ENCODE measurements at places on chromosomes 4 and X.

- DNase-seq = no peak
Measured at GRCh38 chr4:37685161-37685822, 884 bp downstream of the RELL1 start.

- DNase-seq = no peak
Measured at GRCh38 chrX:21632027-21632426, 26.1 kb downstream of the KLHL34 start.

DNA sequence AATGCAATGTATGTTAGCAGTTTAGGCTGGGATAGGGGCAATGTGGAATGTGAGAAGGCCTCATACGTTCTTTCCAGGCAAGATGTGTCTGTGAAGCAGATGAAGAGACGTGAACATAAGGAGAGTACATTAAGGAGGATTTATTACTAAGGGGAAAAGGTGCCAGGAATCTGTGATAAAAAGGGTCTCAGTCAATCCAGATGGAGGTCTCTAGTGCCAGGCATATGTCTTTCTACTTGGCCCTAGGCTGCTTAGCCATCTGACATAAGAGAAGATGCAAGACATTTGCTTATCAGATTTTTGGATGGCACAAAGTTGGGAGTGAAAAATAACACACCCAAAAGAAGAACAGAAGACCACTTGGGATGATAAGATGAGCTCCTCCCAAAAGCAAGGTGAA, 93.0 kb upstream of the PRKG2 start:
- DNase-seq = no peak

DNA sequence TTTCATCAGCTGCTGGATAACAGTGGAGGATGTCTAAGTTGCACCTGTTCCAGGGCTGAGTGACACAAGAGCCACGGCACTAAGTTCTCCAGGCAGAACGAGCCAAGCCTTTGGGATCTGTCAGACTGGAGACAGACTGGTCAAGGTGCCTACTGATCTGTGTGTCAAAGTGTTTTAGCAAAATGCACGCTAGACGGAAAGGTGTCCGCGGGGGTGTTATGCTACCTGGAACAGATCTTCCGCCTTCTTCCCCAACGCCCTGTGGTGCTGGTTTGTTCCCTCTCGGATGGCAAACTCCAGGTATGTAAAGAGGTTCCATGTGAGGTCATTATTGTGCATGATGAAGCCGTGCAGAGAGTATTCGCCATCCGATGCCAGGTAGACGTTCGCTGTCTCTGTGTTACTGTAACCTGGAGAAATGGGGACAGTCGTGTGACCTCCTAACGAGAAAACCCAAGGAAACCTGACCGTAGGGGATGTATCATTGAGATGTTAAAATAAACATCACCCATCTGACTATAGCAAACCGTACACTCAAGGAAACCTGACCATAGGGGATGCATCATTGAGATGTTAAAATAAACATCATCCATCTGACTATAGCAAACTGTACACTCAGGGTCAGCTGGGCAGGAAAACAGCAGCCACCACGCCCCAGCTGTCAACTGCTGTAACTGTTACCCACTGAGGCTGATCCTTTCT, 29.7 kb upstream of the SLC25A6 start:
- DNase-seq = no peak

DNA sequence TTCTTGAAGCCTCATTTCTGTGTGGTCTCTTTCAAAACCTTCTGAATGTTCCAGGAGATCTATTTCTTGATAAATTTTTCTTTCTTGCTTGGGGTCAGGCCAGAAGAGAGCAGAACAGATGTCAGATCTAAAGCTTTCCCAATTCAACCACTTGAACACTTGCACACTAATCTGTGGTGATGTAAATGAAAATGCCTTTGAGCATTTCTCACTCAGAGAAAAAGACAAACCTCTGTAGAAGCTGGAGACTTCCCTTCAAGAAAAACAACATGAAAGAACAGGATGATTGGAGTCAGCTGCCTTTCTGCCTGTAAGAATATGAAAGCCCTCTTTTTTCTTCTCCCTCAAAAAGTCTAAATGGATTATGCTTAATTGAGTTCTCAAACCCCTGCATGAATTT, 11.2 kb downstream of the IGFBP7 start:
- no peak for DNase-seq

- no peak for DNase-seq
Measured at GRCh38 chr4:149715822-149716585, 99.6 kb downstream of the IQCM start.

GRCh38 chr4:62130230-62130629, 930.1 kb downstream of the ADGRL3 start:
- DNase-seq = no peak

GRCh38 chr4:110049951-110050925, 137.6 kb downstream of the EGF start:
- no peak for DNase-seq
